ENCODE measurements at places on chromosomes 7 and 10. TPM values are rescaled to one million over a fixed set of nuclear protein-coding genes. Genes with fewer than 3 reads are reported as not detected.

DNA sequence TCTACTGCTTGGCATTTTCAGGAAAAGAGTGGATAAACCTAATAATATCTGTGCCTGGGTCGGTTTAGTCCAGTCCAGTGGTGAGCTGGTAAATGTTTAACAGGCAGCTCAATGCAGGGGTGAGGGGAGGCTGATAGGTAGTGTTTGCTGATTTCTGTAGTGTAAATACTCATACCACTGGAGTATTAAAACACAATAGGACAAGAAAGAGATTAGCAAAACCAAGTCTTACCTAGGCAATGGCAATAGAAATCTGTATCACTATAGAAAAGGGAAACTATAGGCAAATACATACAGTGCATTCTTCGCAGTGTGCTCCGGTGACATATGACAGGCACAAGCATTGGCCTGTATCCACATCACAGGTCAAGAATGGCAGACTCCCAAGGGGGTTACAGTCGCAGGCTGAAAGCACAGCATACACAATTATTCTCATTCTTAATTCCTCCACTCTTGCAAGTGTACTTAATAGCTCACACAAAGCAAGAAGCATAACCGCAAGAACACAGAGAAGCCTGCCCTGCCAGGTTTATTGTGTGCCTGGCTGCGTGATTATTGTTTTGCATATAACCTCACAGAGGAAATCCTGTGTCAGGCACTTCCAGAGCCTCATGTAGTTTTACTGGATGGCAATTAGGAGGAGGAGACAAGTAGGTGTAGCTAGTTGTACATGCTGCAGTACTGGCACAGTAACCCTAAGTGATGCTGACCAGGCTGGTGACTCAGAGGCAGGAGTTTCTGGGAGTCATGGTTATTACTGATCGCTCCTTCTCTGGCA lies 35.0 kb downstream of the LAMB4 start:
- no peak for DNase-seq

GRCh38 chr7:92809397-92809759 lies 27.0 kb downstream of the CDK6 start:
- DNase-seq = no peak

PRPS1L1 gene
- not detected for total RNA-seq

TLL2 gene
- 0.78 TPM for total RNA-seq

DNA sequence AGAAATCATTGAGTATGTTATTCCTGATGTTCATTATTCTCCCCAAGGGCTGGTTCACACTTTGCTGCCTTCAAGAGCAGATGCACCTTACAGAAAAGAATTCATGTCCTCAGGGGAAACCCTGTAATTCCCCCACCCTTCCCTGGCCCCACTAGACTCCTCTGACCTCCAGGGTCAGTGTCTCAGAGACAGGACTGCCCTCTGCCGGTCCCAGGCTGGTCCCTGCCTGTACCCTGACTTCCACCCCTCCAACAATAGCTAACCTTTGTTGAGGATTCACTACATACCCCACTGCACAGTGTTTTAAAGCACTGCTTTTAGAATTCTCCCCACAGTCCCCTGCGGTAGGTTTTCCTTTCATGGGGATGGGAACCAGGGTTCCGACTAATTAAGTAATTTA lies 4.4 kb upstream of the SEPHS1 start:
- DNase-seq = no peak

- no peak for DNase-seq
Observed at GRCh38 chr7:111312966-111313365, 222.0 kb downstream of the LRRN3 start.

DNA sequence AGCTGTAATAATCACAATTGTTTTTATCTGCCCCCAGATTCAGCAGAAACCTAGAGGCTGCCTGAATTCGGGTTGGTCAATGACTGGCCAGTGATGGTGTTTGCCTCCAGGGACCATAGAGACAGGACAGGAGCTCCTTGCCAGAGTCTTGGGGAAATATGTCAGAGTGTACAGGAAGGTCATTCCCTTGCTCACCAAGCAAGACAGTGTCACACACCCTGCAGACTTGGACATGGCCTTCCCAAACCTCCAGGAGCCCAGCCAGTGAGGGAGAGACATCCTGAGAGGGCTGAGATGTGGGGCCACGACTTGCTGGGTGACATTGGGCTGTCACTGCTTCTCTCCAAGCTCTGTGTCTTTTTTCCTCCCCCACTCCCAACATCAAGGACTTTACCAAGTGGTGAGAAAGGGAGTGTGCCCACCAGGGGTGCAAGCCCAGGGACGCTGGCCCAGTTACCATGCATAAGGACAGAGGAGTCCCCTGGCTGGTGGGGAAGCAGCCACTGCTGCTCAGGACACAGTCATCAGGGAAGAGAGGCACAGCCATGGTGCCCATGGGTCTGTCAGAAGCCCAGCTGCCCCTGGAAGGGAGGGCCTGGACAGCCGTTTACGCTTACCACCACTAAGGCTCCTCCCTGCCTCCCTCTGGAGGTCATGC lies 25.3 kb upstream of the C10orf53 start:
- no peak for DNase-seq

VAX1 gene
- 1.2 TPM for total RNA-seq

GRCh38 chr10:127293640-127294039 lies 97.2 kb upstream of the INSYN2A start:
- no peak for DNase-seq
